ENCODE measurements at places on chromosomes 12 and 14.

DNA sequence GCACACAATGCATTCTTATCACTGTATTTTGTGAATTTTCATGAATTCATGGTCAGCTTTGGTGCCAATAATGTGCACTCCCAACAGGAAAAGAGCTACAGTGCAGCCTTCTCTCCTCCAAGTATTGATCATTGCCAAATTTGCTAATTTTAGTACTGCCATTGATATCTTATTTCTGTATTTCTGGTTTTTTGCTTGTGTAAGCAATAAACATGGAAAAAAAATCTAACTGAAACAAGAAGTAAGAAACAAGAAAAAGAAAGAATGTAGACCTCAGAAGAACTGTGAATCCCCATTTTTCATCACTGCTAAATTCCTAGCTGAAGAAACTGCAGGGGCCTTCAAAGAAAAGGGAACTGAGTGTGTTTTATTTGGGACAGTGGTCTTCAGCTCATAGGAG, 161.2 kb downstream of the METTL25 start:
- DNase-seq, result no peak

- no peak for DNase-seq
Observed at GRCh38 chr14:93268406-93268805, 61.4 kb downstream of the UBR7 start.

DNA sequence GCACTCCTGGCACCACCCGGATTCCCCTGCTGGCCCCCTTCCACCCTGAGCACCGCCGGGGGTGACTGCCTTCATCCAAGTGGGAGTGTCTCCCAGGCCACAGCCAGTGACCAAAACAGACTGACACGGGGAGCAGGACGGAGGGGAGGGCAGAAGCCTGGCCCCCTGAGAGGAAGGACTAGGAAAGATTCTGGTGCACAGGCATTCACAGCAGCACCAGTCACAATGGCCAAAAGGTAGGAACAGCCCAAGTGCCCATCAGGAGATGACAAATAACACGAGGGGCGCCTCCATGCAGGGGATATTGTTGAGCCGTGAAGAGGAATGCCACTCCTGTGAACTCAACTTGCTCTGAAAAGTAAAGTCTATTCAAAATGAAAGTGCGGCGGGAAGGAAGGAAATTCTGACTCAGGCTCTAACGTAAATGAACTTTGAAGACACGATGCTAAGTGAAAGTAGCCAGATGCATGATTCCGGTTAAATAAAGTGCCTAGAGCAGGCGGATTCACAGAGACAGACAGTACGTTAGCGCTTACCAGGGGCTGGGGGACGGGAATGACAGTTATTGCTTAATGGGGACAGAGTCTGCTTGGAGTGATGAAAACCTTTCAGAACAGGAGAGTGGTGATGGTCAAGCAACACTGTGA, 146.1 kb upstream of the NCOR2 start:
- DNase-seq, result peak; percentile 96

DNA sequence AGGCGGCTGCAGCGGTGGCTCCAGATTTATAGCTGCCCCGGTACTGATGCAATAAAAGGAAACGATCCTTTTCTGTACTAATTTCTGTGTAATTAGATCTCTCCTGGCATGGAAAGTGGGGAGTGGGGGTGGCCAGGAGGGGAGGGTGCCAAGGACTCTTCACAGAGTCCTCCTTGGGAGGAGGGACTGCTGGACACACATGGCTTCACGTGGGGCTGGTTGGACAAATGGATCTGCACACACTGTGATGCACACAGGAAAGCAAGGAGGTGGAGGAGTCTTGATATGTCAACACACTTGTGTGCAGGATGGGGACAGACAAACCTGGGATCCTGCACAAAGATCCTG, 23.8 kb upstream of the ATP5MC2 start:
- no peak for DNase-seq

DNA sequence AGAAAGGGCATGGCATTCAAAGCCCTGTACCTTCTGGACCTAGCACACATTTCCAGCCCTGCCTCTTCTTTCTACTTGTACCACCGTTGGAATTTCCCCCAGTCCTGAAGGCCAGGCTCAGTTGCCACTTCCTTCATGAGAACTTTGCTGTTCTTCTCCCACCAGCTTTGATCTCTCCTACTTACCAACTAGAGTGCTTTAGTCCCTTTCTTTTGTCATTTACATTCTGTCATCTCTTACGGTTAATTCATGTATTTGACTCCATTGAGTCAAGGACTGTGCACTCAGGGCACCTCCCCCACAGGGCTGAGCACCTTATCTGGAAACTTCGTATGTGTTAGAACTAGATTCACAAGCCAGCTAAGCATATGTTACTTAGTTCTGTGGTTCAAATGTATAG, 26.3 kb downstream of the BICDL1 start:
- no peak for DNase-seq

All from inflammatory macrophage treated with lipopolysaccharide for 4 hours (primary cell).